ENCODE measurements at places on chromosomes 7 and 10. TPM values are rescaled to one million over a fixed set of nuclear protein-coding genes. Genes with fewer than 3 reads are reported as not detected.

The SPDYE2B gene
- total RNA-seq = not detected

The LMBR1 gene
- total RNA-seq = 94.8 TPM

The PRTFDC1 gene
- total RNA-seq = 1.5 TPM

GRCh38 chr7:96410126-96410839 lies 88.4 kb upstream of the SLC25A13 start:
- H3K27me3 ChIP-seq = no peaks in the 10 kb centered on the region
- DNase-seq = no peak
- no peaks in the 10 kb centered on the region for H3K36me3 ChIP-seq
- H3K4me3 ChIP-seq = no peak overlapping the region
- H3K27ac ChIP-seq = no peak overlapping the region
- no peaks in the 10 kb centered on the region for H3K4me1 ChIP-seq

GRCh38 chr7:131293018-131293417 lies 34.7 kb upstream of the MKLN1 start:
- H3K27ac ChIP-seq = no peak overlapping the region
- H3K36me3 ChIP-seq = no peaks in the 10 kb centered on the region
- no peaks in the 10 kb centered on the region for H3K4me1 ChIP-seq
- no peak overlapping the region for H3K4me3 ChIP-seq
